ENCODE measurements at places on chromosomes 6 and 20. TPM values are rescaled to one million over a fixed set of nuclear protein-coding genes. Genes with fewer than 3 reads are reported as not detected.

The SCRT2 gene
- total RNA-seq = not detected

The RHAG gene
- total RNA-seq = 0.09 TPM

The PPIL6 gene
- total RNA-seq = 3.9 TPM

The DDO gene
- total RNA-seq = 0.08 TPM

The MMP24 gene
- total RNA-seq = 34.6 TPM

Measured in A549 treated with GW870086 at 1 μM for 4 hours (cell line).